ENCODE measurements at places on chromosomes 4 and X. TPM values are rescaled to one million over a fixed set of nuclear protein-coding genes. Genes with fewer than 3 reads are reported as not detected.

- H3K4me1 ChIP-seq: no peaks in the 10 kb centered on the region
- no peaks in the 10 kb centered on the region for H3K27me3 ChIP-seq
- H3K4me3 ChIP-seq: no peak overlapping the region
- H3K36me3 ChIP-seq: no peaks in the 10 kb centered on the region
- no peak overlapping the region for H3K27ac ChIP-seq
Measured at GRCh38 chrX:118062817-118063615, 53.6 kb downstream of the KLHL13 start.

GRCh38 chr4:142248946-142249345, 597.2 kb downstream of the INPP4B start:
- peaks cover 12% of the 10 kb centered on the region for H3K4me1 ChIP-seq
- H3K4me3 ChIP-seq: no peak overlapping the region
- H3K27me3 ChIP-seq: no peaks in the 10 kb centered on the region

GRCh38 chr4:145583191-145584055, 35.8 kb upstream of the MMAA start:
- H3K36me3 ChIP-seq: no peaks in the 10 kb centered on the region
- peaks cover 8% of the 10 kb centered on the region for H3K27me3 ChIP-seq
- no peak overlapping the region for H3K27ac ChIP-seq

- no peaks in the 10 kb centered on the region for H3K27me3 ChIP-seq
- H3K4me3 ChIP-seq: no peak overlapping the region
- H3K36me3 ChIP-seq: no peaks in the 10 kb centered on the region
- DNase-seq: no peak
- H3K27ac ChIP-seq: no peak overlapping the region
- H3K4me1 ChIP-seq: no peaks in the 10 kb centered on the region
Measured at GRCh38 chrX:29299684-29300083, 712.4 kb downstream of the IL1RAPL1 start.

DNA sequence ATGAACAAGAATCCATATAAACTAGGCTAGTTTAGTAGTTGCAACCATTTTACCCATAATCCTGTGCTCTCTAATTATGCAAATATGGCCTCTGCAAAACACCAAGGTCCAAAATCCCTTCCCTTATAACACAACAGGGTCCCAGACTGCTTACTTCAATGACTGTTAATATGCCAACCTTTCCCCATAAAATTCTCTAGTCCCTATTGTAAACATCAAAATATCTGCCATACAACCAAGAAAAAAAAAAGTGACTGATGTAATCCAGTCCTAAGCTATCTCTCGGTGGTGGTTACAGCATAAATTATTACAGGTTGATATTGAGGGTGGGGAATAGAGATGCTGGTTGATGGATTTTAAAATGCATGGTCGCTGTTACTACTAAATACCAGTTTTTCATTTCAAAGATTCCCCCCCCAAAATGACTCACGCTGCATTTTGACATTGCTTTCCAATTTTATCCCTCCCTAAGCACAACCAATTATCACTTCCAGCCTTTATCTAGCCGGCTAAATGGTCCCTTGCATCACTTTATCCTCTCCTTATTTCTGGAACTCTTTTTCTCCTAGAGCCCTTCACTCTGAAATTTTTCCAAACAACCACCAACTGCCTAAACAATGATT, 44.8 kb downstream of the TSPAN5 start:
- H3K36me3 ChIP-seq: peaks cover 1% of the 10 kb centered on the region
- no peaks in the 10 kb centered on the region for H3K27me3 ChIP-seq
- H3K4me3 ChIP-seq: no peak overlapping the region
- peaks cover 43% of the 10 kb centered on the region for H3K4me1 ChIP-seq

- no peak overlapping the region for H3K4me3 ChIP-seq
- no peaks in the 10 kb centered on the region for H3K4me1 ChIP-seq
- no peak for DNase-seq
- no peaks in the 10 kb centered on the region for H3K27me3 ChIP-seq
Measured at GRCh38 chr4:85050736-85051135, 84.2 kb upstream of the WDFY3 start.

- H3K4me3 ChIP-seq: no peak overlapping the region
- no peak for DNase-seq
Measured at GRCh38 chrX:43525901-43526610, 130.0 kb upstream of the MAOA start.

DNA sequence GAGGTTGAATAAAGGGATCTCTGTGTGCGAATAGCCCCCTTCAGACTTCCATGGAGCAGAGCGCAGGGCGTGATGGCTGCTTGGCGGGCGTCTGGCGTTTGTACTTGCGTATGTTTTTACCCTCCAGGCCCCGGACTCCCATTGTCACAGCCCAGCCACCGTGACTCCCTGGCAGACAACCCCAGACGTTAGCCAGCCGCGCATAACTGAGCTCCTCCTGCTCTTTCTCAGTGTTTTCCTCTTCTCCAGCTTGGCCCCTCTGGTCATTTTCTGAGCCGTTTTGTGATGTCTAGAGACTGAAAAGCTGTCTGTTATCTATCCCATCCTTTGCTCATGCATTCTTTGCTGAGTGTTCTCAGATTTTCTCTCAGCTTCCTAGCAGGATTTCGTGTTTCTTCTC, 54.3 kb downstream of the IGFBP7 start:
- H3K27me3 ChIP-seq: peaks cover 16% of the 10 kb centered on the region
- H3K4me3 ChIP-seq: no peak overlapping the region
- DNase-seq: no peak
- H3K4me1 ChIP-seq: no peaks in the 10 kb centered on the region

- H3K4me1 ChIP-seq: peaks cover 46% of the 10 kb centered on the region
- peaks cover 87% of the 10 kb centered on the region for H3K27me3 ChIP-seq
- H3K4me3 ChIP-seq: peak overlapping the region; percentile 23
- H3K36me3 ChIP-seq: peaks cover 6% of the 10 kb centered on the region
Measured at GRCh38 chr4:110620691-110621327, 2.1 kb downstream of the PITX2 start.

DNA sequence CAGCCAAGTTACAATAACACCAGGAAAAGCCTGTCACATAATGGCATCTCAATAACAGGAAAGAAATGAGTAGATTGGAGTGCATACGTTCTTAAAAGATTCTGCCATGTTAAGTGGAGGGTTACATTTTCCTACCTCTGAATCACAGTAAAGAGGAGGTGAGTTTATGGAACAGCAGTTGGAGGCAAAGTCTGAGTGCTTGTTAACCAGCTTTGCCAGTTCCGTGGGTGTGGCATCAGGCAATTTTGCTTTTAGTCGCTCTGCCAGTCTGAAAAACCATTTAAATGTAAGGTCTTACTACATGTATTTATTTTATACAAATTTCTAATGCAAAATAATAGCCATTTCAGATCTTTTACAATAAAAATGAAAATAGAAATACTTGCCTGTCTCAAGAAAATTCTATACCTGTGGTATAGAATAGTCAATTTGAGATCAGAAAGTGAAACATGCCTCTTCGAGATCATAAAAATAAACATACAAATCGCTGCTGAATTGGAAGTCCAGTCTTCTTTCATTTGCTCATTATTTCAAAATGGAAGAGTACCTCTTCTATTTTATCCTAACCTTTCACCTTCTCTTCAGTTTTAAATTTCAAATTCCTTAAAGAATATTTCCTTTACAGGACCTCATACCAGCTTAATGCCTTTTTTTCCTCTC, 31.4 kb downstream of the GC start:
- H3K36me3 ChIP-seq: no peaks in the 10 kb centered on the region
- no peak for DNase-seq
- peaks cover 3% of the 10 kb centered on the region for H3K27me3 ChIP-seq
- H3K4me3 ChIP-seq: no peak overlapping the region

DNA sequence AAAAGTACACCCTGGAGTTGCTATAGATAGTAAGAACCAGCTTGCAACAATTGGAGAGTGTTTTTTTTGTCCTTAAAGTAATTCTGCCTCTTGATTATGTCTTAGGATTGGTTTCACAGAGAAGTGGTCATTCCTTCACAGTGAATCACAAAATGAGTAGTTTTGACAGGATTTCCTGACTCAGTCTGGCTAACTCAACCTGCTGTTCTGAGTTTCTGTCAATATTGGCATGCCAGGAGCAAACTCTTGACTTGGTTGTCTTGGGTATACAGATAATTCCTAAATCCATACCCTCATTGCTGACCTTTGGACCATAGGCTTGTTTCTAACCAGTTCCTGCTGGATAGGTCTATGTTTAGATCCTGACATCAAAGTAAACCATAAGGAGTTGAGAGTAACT, 9.4 kb downstream of the FHIP1A start:
- no peaks in the 10 kb centered on the region for H3K36me3 ChIP-seq
- no peaks in the 10 kb centered on the region for H3K4me1 ChIP-seq
- DNase-seq: no peak
- peaks cover 2% of the 10 kb centered on the region for H3K27me3 ChIP-seq

- no peaks in the 10 kb centered on the region for H3K27me3 ChIP-seq
- no peaks in the 10 kb centered on the region for H3K4me1 ChIP-seq
- peaks cover 8% of the 10 kb centered on the region for H3K36me3 ChIP-seq
- H3K27ac ChIP-seq: no peak overlapping the region
Measured at GRCh38 chrX:24838629-24839028, 144.9 kb downstream of the POLA1 start.

DNA sequence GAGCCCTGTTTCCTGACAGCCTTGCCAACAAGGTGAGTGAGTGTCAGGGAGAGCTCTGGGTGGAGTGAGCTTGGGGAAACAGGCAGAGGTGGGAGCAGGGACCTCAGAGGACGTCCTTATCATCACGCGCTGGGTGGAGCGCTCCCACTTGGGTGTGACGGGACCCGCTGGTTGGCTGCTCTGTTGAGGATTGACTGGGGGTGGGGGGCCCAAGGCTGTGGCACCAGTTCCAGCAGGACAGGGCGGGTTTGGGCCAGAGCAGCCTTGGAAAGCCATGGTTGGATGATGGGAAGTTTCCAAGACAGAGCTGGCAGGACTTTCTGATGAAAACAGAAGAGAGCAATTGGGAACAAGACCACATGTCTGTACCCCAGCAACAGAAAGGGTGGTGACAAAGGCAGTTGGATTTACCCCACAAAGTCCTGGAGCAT, 3.0 kb upstream of the PCGF3 start:
- no peaks in the 10 kb centered on the region for H3K27me3 ChIP-seq
- no peaks in the 10 kb centered on the region for H3K36me3 ChIP-seq
- peaks cover 10% of the 10 kb centered on the region for H3K4me1 ChIP-seq
- no peak overlapping the region for H3K4me3 ChIP-seq
- no peak for DNase-seq
- no peak overlapping the region for H3K27ac ChIP-seq

DNA sequence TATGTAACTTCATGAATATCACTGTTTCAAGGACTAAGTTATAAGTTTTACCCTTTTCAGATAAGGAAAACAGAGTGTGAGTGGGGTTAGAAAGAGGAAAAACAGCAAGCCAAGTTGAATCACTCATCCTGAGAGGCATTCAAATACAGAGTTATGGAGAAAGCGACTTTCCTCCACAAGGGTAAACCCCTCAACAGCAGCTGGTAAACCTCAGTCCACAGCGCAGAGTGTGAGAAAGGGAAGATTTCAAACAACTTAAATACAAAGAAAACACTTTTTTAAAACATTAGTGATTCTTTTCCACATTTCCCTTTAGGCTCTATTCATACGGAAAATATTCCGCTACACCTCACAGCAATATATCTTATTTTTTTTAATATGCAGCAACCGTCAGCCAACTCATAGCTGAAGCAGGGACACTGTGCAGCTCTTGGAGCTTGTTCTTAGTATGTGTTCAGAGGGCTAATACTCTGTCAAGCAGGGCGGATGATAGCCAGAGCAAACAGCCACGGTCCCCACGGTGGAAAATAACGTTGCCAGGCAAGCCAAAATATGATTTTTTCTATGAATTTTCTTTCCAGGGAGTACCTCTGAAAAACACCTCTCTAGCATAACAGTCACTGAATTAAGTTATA, 488.9 kb upstream of the FAT1 start:
- H3K4me1 ChIP-seq: no peaks in the 10 kb centered on the region
- no peak overlapping the region for H3K4me3 ChIP-seq
- DNase-seq: no peak
- no peaks in the 10 kb centered on the region for H3K27me3 ChIP-seq

DNA sequence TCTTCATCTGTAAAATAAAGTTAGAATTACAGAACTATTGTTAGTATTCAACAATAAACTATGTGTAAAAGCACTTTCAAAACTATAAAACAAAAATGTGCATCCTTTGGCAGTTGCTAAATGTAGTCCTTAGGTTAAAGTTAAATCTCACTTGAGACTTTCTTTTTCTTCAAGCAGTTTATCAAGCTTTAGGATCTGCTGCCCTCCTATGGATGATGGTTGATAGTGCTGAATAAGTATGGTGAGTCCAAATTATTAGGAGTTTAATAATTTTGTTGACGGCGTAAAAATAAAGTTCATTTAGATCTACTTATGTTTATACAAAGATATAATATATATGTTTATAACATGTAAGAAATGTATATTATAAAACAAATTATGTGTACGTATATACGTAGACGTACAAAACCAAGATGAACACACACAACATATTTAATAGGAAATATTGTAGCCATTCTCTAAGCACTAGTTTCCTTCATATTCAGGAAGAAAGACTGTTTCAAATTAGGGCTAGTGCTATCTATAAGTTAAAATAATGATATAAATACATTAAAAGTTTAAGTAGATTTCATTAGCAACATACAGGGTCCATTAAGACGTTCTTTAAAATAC, 22.3 kb downstream of the UGT2A2 start:
- H3K36me3 ChIP-seq: no peaks in the 10 kb centered on the region
- DNase-seq: no peak
- no peak overlapping the region for H3K27ac ChIP-seq
- no peaks in the 10 kb centered on the region for H3K4me1 ChIP-seq

GRCh38 chr4:8725845-8726244, 133.3 kb downstream of the CPZ start:
- no peaks in the 10 kb centered on the region for H3K36me3 ChIP-seq
- no peak for DNase-seq
- H3K4me1 ChIP-seq: no peaks in the 10 kb centered on the region

DNA sequence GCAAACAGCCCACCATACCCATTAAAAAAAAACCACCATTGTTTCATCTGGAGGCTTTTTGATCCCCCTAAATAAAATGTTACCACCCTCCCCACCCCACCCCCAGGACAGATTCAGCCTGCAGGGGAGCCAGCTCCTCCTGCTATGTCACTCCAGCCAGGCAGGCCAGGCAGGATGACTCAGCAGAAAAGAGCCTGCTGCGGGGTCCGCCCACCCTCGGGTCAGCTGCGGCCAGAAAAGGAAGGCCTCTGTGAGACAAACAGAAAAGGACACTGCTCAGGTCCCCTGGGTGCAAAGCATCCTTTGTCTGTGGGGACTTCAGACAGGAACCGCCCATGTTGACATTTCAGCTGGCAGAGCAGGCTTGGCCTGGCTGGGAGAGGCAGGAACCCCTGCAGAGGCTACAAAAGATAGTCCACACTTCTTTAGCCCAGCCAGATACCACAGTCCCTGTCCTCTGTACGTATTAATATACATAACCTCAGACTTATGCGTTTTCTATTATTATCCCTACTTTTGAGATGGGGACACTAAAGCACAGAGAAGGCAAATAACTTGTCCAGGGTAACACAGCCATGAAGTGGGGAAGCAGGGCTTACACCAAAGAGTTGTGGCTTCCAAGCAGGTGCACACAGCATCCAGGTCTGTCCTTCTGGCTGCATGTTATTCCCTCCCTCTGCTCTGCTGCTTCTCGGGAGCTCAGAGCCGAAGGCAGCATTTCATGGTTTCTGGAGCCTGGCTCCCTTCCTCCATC, 147.7 kb downstream of the CPEB2 start:
- peaks cover 7% of the 10 kb centered on the region for H3K27me3 ChIP-seq
- H3K36me3 ChIP-seq: no peaks in the 10 kb centered on the region
- H3K27ac ChIP-seq: no peak overlapping the region

- H3K4me3 ChIP-seq: no peak overlapping the region
- H3K27me3 ChIP-seq: peaks cover 15% of the 10 kb centered on the region
- no peak overlapping the region for H3K27ac ChIP-seq
Measured at GRCh38 chr4:57044279-57044678, 65.6 kb downstream of the POLR2B start.

Gene PDCL2
- total RNA-seq: not detected

Gene MTMR8
- total RNA-seq: 4.1 TPM

Gene CTAG1A
- not detected for total RNA-seq

Gene TAF7L
- not detected for total RNA-seq

Gene LNX1
- total RNA-seq: not detected

All from activated CD4-positive, alpha-beta T cell treated with anti-CD3 and anti-CD28 coated beads for 36 hours (primary cell).